ENCODE measurements at places on chromosomes 6 and 20.

GRCh38 chr6:66189915-66190314, 482.9 kb upstream of the EYS start:
- DNase-seq = no peak

DNA sequence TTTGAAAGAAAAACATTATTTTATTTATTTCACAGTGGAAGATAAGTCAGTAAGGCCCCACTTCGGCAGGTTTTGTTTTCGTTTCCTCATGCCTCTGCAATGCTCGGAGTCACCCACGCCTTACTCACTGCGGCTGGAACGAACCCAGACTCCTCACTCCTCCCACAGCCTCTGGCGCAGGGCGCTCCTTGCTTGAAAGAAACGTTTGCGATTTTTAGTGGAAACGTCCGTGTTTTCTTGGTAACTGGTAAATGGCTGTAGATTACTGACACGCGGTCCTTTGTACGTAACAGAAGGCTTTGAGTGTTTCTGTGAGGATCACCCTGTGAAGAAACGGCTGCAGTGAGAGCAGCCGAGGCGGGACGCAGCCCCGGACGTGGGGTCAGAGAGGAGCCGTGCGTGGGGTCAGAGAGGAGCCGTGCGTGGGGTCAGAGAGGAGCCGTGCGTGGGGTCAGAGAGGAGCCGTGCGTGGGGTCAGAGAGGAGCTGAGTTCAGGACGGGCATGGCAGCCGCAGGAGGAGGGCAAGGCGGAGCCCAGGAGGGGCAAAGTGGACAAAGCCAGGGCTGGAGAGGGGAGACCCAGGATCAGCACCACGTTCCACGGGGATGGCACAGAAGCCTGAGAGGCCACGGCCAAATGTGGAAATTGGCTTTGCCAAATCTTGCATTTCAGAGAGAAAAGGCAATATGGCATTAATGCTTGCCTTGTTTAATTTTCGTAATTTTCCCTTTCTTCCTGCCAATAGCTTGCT, 198.6 kb upstream of the THBS2 start:
- no peak for DNase-seq

- peak; percentile 35 for DNase-seq
Observed at GRCh38 chr6:44194326-44194725, 22.4 kb upstream of the MYMX start.

- no peak for DNase-seq
Observed at GRCh38 chr20:54933212-54933904, 458.0 kb downstream of the DOK5 start.

DNA sequence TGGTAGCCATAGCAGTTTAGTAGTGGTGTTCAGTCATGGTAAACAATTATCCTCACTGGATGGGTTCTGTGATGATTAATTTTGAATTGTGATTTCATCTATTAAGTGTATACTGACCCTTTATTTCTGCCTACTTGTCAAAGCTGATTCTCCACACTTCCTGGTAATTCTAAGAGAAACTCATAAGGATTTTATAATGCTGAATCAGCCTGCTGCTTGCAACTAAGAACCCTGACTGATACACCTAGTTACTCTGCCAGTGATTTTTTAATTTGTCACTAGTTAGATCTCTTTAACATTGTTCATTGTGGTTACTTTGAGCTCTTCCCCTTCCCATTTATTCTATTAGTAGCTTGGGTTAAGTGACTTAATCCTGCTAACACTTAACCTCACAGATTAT, 8.6 kb downstream of the CDC40 start:
- DNase-seq = no peak

DNA sequence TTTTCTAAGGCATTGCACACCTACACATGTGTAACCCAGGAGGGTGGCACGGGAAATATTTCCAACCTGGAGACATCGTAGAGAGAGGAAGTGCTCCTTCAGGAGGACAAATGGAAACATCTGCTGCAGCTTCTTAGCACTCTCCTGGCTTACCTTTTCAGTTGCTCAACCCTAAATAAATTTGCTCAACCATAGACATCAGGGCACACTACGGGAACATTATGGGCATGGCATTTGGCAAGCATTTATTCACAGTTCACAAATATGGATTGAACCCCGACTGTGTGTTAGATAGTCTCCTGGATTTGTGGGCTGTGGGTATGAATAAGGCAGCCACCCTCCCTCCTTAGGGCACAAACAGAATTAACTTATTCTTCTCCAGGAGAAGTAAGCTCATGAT, 118.7 kb downstream of the SOX4 start:
- DNase-seq = no peak

- no peak for DNase-seq
Observed at GRCh38 chr6:145865595-145865994, 51.0 kb upstream of the FBXO30 start.

DNA sequence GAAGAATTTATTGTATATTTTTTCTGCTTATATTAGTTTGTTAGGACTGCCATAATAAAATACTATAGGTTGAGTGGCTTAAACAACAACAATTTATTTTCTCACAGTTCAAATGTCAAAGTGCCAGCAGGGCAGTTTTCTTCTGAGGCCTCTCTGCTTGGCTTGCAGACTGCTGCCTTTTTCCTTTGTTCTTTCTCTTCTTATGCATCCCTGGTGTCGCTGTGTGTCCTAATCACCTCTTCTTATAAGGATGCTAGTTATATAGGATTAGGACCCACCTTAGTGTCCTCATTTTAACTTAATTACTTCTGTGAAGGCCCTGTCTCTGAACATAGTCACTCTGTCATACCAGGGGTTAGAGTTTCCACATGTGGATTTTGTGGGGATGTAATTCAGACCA, 354.4 kb downstream of the NKAIN2 start:
- DNase-seq = no peak

GRCh38 chr6:10794239-10794638, 44.1 kb downstream of the MAK start:
- DNase-seq = no peak

GRCh38 chr20:45822857-45823256, 4.3 kb downstream of the TNNC2 start:
- DNase-seq = no peak

DNA sequence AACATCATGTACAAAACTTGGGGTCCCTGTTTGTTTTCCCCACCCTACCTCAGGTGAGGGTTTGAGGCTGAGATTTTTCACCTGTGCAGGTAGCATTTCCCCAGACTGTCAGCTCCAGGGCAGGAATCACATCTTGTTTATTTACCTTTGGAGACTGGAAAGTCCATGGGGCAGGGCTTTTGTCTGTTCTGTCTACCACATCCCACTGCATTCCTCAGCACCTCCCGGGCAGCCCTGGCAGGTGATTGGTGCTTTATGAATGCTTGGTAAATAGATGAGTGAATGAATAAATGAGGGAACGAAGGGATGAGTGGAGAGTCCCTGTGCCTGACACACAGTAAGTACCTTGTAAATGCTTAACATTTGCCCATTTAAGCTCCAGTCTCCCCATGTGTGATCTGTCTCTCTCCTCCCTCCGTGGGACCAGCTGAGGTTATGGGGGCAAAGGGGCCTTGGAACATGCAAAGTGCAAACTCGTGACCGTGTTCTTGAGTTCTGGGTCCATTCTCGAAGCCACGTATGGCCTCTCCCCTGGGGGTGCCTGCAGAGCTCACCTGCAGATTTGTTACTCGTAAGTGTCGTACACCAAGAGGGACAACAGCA, 69.7 kb upstream of the PMEPA1 start:
- DNase-seq = peak; percentile 86

DNA sequence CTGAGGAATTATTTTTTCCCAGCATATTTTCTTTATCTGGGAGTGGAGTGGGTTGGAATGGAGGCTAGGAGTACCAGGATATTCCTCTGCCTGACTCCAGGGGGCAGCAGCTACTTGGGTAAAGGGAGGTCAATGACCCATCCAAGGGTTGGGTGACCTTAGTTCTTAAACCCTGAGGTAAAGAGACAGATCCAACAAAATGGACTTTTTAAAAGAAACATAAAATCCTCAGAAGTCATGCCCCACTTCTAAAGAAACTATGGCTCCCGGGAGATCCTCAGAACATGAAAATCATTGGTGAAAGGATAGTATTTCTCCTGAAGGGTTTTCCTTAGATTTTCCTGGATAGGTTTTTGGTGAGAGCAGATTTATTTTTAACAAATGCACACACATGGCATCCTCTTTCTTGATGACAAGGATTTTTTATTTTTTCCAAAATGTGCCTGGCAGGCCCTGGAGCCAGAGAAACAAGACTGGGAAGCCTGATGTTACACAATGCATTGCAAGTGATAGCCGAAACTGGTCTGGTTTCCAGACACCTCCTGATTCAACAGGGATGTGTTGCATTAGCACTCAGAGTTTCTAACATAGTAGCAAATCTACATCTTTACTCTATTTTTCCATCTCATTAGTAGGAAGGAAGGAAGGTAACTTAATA, 240.9 kb upstream of the BTBD3 start:
- peak; percentile 88 for DNase-seq

- DNase-seq = peak; percentile 55
Observed at GRCh38 chr20:40511478-40511877, 177.6 kb downstream of the MAFB start.

GRCh38 chr20:51085769-51086168, 62.9 kb upstream of the KCNG1 start:
- DNase-seq = peak; percentile 45

- no peak for DNase-seq
Observed at GRCh38 chr20:62388839-62389600, 2.1 kb downstream of the RPS21 start.

- DNase-seq = peak; percentile 52
Observed at GRCh38 chr20:53828682-53829254, 235.1 kb upstream of the ZNF217 start.

DNA sequence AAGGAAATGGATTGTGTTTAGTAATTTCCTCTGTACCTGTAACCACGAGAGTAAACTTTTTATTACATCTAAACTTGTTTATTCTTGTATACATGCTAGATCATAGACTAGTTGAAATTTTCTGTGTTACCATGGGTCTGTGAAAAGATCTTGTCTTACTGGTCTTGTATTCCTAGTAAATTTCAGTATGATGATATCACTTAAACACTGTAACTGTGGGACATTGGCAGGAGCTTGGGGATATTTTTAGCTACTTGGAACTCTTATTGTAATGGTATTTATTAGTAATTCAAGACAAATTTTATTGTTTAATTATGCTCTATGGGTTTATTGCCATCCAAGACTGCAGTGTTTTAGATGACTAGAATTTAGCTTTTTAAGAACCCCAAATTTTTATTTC, 25.9 kb upstream of the TULP4 start:
- no peak for DNase-seq

DNA sequence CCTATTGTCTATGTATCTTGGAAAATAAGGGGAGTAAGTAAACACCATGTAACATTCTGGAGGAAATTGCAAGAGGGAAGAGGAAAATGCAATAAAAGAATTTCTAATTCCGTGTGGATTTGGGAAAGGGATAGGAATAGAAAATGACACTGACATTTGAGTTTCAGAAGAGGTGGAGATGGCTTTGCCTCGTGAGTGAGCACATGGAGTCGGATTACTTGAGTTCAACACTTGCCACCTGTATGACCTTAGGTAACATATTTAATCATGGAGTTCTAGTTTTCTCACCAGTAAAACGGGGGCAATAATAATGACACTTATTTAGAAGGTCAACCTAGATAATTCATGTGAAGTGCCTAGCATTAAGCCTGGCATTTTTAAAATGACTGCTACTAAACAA, 10.8 kb upstream of the PBOV1 start:
- DNase-seq = no peak

- no peak for DNase-seq
Observed at GRCh38 chr6:167212713-167213005, 54.9 kb upstream of the GPR31 start.

DNA sequence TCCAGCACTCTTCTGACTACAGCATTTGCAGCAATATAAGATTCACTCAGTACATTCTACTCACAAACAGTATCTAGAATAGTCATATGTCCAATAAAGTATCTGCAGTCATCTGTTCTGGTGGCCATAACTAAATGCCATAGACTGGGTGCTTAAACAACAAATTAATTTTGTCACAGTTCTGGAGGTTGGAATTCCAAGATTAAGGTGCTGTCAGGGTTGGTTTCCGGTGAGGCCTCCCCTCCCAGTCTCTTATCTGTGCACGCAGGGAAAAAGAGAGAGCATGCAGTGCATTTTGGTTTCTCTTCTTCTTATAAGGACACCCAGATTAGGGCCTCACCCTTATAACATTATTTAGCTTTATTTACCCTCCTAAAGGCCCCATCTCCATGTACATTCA, 21.3 kb upstream of the NUS1 start:
- DNase-seq = no peak

DNA sequence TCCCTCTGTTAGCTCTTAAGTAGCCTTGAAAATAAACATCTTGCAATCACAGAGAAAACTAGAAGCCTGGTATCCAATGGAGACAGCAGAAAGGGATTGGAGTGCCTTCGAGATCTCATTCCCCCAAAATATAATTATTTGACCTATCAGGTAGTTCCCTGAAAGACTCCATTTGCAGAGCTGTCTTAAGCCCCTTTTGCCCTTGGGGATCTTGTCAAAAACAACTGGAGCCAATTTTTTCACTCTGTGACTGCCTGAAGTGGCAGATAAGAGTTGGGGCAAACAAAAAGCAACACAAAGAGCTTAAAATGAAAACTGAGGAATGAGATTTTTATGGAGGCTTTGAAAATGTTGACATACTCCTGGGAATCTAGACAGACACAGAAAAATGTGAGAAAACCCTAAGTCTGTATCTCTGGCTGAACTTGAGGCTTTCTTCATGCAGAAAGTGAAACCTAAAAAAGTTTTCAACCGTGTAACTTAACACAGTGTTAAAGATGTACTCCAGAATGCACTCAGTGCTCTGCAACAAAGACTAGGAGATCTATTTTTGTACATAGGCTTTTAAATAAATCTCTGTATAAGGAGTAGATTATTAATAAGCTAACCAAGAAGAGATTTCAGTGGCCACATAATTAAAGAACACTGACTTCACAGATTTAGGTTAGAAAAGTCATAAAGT, 971.1 kb upstream of the MAN1A1 start:
- no peak for DNase-seq

GRCh38 chr6:18343741-18344140, 43.4 kb upstream of the RNF144B start:
- no peak for DNase-seq

DNA sequence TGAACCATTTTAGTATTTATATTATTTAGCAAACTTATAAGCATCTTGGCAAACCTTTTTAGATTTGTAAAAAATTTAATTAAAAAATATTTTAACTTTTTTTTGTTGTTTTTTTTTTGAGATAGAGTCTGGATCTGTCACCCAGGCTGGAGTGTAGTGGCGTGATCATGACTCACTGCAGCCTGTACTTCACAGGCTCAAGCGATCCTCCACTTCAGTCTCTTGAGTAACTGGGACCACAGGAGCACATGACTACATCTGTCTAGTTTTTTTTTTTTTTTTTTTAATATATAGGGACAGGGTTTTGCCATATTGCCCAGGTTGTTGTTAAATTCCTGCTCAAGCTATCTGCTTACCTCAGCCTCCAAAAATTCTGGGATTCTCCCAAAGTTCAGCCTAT, 161.1 kb downstream of the EYS start:
- no peak for DNase-seq

DNA sequence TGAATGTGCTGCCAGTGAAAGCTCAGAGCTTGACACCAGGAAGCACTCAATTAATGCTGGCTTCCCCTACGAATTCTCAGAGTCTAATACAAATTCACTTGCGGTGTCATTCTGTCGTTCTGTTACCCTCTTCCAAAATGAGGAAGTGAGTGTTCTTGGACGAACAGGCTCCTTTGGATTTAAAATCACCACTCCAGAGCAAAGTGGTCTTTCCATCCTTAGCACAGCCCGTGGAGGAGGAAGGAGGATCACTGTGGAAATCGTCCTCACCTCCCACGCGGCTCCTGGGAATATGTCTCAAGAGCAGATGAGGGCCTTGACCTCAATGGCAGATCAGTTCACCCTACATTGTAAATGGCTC, 41.7 kb downstream of the RIOK1 start:
- no peak for DNase-seq
